Non-pigmented ciliary epithelial cell (primary cell): ENCODE measurements at places on chromosomes 6 and 20.

DNA sequence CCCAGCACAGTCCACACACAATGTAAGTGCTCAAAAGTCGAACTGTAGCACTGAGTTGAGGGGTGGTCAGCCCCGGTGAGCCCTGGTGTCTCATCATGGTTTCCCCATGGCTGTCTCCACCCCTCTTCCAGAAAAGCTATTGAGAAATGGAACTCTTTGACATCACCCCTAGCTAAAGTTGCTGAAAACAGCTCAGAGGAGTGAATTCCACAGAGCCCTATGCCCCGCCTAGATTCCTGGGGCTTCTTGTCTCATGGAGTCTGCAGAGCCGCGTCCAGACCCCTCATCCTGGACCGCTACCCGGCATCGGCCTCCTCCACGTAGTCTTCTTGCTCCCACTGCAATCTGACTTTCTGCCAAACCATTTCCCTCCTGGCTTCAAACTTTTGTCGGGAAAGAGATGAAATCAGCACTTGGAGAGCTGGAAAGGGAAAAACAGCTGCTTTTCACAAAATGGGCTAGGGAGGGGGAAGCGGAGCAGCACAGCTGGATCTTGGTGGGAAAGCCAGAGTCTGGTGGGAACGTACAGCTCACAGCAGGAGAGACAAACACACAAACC, 132.2 kb downstream of the SNX5 start:
- DNase-seq, result peak; percentile 43

DNA sequence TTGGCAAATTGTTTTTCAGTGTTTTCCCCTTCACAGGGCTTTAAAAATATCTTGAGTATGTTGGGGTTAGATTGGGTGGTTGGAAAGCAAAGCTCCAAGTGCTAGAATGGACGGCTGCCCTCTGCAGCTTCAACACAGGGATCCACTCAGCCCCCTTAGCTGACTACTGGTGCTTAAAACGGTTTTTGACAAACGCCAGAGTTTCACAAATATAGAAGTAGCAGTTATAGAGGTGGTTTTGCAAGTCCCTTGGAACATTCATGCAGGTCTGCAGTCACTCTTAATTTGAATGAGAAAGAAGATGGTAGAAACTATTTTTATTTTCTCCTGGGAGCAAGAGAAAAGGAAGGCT, 175.9 kb downstream of the ARID1B start:
- DNase-seq, result no peak

GRCh38 chr6:166688901-166689300, 61.9 kb upstream of the RPS6KA2 start:
- DNase-seq, result no peak

- no peak for DNase-seq
Observed at GRCh38 chr6:133108419-133108818, 132.7 kb upstream of the EYA4 start.

- DNase-seq, result no peak
Observed at GRCh38 chr20:62818592-62819493, 2.0 kb downstream of the COL9A3 start.

- peak; percentile 58 for DNase-seq
Observed at GRCh38 chr6:16639684-16640480, 121.4 kb downstream of the ATXN1 start.

- no peak for DNase-seq
Observed at GRCh38 chr6:133835901-133836300, 53.0 kb upstream of the TCF21 start.

- no peak for DNase-seq
Observed at GRCh38 chr6:99641270-99641669, 34.6 kb downstream of the PRDM13 start.

GRCh38 chr20:675453-676314, at the start of gene SCRT2:
SCRT2 (minus strand) TSS chr20:675802; CDS start chr20:675601, 201 bp downstream.
- no peak for DNase-seq

- DNase-seq, result no peak
Observed at GRCh38 chr20:49503176-49503575, 20.7 kb upstream of the KCNB1 start.

DNA sequence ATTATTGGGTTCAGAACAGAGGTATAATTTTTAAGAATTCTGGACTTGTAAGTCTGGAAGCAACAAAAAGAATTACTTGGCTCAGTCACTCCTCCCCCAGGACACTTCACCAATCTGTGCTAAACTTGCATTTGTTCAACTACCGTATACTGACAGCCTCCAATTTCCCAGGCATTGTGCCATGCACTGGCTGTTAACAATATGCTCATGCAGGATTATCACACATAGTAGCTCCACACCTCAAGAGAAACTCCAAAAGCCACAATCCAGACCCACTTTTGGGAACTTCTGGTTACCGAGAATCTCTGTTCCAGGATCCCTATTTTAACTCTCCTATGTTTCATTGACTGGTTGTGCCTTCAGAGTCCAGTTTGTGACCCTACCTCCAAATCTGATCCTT, 7.7 kb downstream of the ADGRF1 start:
- no peak for DNase-seq

GRCh38 chr20:24769878-24770627, 179.0 kb upstream of the CST7 start:
- DNase-seq, result no peak

- DNase-seq, result no peak
Observed at GRCh38 chr6:5073992-5074391, 11.1 kb upstream of the PPP1R3G start.

DNA sequence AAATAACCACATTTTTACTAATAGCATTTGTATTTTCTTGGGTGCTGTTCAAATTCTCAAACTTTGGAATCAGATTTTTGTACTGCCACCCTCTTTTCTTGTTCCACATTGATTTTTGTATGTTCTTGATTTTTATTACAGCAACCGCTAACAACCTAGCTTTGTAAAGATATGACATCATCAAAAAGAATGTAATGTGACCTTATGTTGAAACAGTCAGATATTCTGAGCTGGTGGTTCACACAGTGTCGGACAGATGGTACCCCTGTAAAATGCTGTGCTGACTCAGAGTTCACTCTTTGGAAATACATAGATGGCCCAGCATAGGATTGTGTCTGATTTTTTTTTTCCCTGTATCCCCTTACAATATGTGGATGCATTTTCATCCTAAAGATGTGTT, 118.9 kb downstream of the QKI start:
- DNase-seq, result peak; percentile 90
